ENCODE measurements at places on chromosomes 2 and 18. TPM values are rescaled to one million over a fixed set of nuclear protein-coding genes. Genes with fewer than 3 reads are reported as not detected.
A peak's percentile ranks its signal among the peaks of the same experiment; 100 is the strongest.

Gene EFHD1
- total RNA-seq: 6.0 TPM

Gene RNU2-63P
- not detected for total RNA-seq

Gene SPATA3
- total RNA-seq: not detected

Gene TCF7L1
- 7.6 TPM for total RNA-seq

Gene FLACC1
- total RNA-seq: 3.4 TPM

Gene PDCD1
- total RNA-seq: 1.5 TPM

Gene NT5C1B
- total RNA-seq: not detected

Gene UGT1A8
- total RNA-seq: 26.4 TPM

Gene SLC14A1
- total RNA-seq: 96.9 TPM

Gene SLC4A3
- total RNA-seq: 7.3 TPM

Gene DLGAP1
- total RNA-seq: 105 TPM

Gene KRTCAP3
- total RNA-seq: 65.7 TPM

Gene TWSG1
- total RNA-seq: 46.8 TPM

Gene PLEK
- total RNA-seq: 9.4 TPM

Gene CPS1
- total RNA-seq: 5.5 TPM

- no peak for DNase-seq
These were observed 460.7 kb upstream of the DCC start for GRCh38 chr18:51879329-51879728.

DNA sequence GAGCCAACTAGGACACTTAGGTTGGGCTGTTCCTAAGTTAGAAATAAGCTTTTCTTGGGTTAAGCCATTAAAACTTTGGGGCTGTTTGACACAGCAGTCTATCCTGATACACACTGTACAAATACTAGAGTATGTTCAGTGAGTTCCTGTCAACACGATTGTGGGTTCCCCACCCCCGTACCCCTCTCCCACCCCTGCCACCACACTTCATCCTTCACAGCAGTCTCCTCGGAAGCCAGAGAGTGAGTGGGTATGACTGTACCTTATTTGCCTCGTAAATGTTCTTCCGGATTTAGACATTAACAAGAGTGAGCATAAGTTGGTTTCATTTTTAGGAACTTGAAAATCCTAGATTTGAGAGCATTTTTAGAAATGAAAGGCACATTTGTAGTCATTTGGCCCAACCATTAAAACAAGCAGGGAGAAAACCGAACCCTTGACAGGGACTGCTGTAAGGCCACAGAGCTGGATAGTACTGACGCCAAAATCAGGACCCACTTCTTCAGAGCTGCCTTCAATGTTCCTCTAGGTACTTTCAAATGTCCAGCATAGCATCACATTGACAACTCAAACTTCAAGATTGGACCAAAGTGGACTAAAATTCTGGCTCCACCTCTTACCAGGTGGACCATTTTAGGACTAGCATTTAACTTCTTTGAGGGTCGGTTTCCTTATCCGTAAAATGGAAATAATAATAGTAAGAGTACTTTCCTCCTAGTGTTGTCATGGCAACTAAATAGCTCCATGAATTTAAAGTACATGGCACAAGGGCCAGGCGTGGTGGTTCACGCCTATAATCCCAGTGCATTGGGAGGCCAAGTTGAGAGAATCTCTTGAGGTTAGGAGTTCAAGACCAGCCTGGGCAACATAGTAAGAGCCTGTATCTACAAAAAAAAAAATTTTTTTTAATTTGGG, 166.3 kb upstream of the SERTAD2 start:
- no peak for DNase-seq

DNA sequence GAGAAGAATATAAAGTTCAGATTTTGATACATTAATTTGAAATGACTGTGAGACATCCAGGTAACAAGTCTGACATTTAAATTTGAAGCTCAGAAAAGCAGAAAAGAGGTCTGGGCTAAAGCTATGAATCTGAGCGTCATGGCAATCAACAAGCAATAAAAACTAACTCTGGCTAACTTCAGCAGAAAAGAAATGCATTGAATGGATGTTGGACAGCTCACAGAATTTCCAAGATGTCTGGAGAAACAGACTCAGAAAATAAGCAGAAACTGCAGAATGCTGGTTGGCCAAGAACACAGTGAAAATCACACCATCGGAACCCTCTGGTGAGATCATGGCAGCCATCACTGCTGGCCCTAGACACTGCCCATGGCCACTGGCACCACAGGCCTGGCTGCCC, 366.6 kb downstream of the METTL4 start:
- DNase-seq: no peak

GRCh38 chr2:43040084-43040854, 186.1 kb downstream of the ZFP36L2 start:
- DNase-seq: no peak

GRCh38 chr2:286774-287392, 1.0 kb downstream of the ALKAL2 start:
- DNase-seq: no peak

DNA sequence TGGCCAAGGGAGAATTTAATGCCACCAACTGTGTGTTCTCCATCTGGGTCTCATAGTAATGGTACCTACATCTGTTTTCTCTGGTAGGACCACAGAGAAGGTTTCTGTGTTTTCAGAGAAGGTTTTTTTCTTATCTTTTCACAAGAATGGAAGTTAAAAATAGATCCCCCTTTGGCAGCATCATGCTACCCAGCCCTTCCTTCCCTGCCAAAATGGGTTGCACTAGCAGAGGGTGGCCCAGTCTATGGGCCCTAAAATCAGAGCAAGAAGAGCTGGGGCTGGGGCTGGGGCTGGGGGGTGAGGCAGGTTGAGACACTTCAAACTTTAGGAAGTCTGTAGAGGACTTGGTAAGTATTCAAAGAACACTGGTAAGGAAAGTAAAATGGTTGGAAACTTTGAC, 44.8 kb upstream of the ZDBF2 start:
- no peak for DNase-seq

DNA sequence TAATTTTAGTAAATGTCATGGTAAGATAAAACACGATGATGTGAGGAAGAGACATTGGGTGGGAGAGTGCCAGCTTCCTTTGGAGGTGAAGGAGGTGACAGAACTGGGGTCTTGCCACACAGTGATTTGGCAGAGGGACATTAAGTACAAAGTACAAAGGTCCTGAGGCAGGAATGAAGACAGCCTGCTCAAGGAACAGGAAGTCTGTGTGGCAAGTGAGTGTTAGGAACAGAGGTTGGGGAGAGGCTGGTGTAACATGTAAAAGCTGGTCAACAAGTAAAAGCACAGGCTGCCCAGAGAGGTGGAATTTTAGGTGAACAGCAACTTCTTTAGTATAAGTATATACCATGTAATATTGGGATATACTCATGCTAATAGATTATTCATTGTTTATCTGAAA, 73.1 kb downstream of the INPP5D start:
- DNase-seq: peak; percentile 38

GRCh38 chr2:112185131-112185530, 46.9 kb downstream of the FBLN7 start:
- DNase-seq: no peak

- peak; percentile 92 for DNase-seq
These were observed 265.9 kb downstream of the CELF4 start for GRCh38 chr18:37299471-37300304.

- DNase-seq: no peak
These were observed 72.5 kb upstream of the RMDN2 start for GRCh38 chr2:37852585-37853014.

DNA sequence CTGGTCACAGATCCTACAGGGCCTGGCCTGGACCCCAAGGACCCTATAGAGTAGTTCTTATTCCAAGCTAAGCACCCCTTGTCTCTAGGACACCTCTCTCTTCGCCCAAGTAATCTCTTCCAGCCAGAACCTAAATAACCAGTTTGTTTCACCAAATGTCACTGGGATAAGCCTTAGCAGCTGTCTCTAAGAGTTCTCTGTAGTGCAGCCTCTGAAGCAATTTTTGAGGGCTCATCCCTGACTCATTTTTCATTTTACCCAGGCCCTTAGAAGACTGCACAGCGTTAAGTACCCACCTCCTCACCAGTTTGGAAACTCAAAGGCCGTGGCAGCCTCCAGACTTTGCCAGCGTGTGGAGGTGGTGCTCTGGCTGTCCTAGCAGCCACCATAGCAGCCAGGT, 290.1 kb upstream of the SIX2 start:
- no peak for DNase-seq

DNA sequence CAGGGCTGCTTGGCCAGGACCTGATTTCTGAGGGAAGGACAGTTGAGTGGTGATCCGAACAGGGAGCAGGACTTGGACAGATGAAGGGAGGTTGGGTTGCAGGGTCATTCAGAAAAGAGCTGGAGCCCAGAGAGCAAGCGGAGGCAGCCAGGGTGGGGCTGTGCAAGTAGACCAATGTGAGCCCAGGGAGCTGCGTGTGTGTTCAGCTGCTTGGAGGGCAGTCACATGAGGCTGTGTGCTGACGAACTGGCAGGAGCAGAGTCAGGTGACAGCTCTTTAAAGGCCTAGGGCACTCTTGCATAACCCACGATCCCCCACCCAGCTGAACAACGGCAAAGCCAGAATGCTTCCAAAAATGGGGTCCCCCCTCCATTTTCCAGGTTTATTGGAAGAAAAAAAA, 4.6 kb upstream of the MLPH start:
- DNase-seq: peak; percentile 93

GRCh38 chr18:13025233-13025632, 34.1 kb downstream of the CEP192 start:
- no peak for DNase-seq

DNA sequence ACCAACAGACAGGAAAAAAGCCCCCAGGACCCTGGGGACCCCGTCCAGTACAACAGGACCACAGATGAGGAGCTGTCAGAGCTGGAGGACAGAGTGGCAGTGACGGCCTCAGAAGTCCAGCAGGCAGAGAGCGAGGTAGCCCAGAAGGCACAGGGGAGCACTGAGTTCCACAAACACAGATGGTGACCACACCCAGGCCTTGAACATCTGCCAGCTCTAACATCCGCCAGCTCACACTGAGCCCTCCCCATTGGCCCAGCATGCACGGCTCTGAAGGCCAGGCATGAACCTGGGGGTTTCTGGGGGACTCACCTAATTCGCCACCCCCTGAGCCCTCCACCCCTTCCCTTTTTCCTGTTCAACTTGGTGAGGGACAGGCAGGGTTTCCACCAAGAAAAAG, 25.6 kb upstream of the PRLH start:
- peak; percentile 66 for DNase-seq

- DNase-seq: no peak
These were observed 39.8 kb downstream of the RBM45 start for GRCh38 chr2:178152033-178152432.

DNA sequence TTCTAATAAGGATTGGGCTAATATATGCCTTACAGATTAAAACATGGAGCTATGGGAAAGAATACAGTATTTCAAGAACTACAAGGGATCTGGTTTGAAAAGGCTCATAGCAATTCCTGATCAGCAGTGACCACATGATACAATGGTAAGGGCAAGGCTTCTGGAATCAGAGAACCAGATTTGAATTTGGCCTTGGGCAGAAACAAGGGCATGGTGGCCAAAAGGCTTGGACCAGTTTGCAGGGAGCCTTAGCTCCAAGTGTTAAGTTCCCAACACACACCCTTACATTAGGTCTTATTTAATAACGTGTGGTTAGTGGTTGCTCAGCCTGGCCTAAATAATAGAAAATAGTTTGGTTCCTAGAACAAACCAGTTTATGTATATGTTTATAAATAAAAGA, 87.7 kb downstream of the ZAP70 start:
- DNase-seq: no peak

DNA sequence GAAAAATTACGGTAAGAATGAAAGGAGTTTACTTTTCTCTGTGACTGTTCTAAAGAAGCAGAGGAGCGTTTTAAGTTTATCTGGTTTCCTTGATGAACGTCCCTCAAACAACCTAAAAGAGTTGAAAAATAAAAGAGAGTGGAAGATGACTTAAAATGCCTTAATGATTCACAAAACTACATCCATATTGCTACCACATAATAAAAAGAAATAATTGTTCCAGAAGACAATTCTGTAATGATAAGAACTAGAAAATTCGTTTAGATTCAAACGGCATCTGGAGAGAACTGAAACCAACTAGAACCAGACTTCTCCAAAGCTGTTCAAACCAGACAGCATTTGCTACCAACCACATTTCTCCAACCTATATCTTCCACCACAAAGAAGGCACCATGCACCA, 68.1 kb downstream of the TEKT4 start:
- no peak for DNase-seq

- no peak for DNase-seq
These were observed 1012.1 kb downstream of the TMEM182 start for GRCh38 chr2:103773884-103774283.

DNA sequence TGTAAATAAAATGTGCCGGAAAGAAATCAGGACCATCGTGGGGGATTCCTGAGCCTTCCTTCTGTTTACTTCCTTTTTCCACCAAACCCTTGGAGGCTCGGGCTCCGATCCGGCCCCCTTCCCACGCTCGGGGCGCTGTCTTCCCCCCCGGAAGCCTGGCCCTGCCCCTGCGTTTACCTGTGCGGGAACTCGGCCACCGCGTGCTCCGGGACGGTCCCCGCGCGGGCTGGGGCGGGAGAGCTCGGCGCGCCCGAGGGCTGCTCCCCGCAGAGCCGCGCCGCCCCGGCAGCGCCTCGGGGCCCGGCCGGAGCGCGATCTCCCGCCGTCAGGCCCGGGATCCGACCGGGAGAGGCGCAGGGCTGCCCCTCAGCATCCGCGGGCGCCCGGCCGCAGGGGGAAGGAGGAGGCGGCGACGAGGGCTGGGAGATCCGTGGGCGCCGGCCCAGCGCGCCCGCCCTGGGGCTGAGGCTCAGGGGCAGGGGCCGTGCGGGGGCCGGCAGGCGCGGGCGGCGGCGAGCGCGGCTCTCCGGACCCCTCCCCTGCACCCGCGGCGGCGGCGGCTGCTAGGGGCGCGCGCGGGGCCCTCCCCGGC, 435 bp downstream of the ADCY3 start:
- no peak for DNase-seq

- DNase-seq: no peak
These were observed 78.2 kb downstream of the KCTD1 start for GRCh38 chr18:26470011-26470637.

- no peak for DNase-seq
These were observed 136.1 kb downstream of the DNER start for GRCh38 chr2:229578052-229578846.

GRCh38 chr2:231246171-231246842, 47.9 kb downstream of the ARMC9 start:
- no peak for DNase-seq

DNA sequence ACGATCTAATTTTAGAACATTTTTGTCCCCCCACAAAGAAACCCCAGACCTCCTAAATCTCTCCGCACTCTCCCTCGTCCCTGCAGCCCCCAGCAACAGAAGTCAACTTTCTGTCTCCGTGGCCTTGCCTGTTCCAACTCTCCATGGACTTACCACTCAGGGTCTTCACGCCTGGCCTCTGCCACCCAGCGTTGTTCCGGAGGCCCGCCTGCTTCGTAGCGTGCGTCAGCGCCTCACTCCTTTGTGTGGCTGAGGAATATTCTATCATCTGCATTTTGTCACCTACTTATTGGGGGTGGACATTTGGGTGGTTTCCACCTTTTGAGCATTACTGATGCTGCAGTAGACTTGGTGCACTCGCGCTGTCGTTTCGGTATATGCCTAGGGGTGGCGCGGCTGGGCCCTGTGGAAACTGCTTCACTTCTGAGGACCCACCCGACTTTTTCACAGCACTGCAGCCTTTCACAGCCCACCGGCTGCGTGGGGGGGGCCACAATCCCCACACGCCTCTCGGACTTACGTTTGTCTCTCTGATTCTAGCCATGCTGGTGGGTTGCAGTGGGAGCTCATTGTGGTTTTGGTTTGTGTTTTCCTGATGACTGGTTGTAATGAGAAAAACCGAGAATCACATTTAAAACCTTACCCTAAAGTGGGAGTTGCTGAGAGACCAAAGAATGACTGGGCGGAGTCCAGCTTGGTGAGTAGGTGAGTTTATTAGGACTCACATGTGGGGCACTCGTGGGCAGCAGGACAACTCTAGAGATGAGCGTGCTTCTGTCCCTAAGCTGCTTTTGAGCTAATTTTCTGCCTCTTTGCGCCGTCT, 1.4 kb upstream of the HSBP1L1 start:
- no peak for DNase-seq

Data from mucosa of gallbladder (tissue), 1 donor.